ENCODE measurements at places on chromosomes 5 and 9. TPM values are rescaled to one million over a fixed set of nuclear protein-coding genes. Genes with fewer than 3 reads are reported as not detected.

PRELID2 gene
- total RNA-seq = not detected

GRCh38 chr9:130607640-130608420, 28.5 kb downstream of the FUBP3 start:
- DNase-seq = no peak

DNA sequence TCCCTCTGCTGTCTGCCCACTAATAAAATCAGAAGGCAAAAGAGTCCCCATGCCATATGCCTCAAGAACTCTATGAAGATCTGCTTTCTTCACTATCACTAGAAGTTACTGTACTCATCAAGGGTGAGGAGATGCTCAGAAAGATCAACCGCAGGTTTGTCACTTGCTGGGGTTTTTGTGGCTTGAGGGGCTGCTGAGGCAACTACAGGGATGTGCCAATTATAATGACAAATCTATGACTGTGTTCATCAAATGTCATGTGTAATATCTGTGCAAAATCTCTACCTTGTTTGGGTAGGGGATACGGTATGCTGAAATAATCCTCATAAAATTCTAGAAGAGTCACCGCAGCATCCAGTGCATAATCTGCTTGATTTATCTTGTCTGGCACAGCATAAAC, 13.0 kb downstream of the ERAP1 start:
- peak; percentile 54 for DNase-seq

DNA sequence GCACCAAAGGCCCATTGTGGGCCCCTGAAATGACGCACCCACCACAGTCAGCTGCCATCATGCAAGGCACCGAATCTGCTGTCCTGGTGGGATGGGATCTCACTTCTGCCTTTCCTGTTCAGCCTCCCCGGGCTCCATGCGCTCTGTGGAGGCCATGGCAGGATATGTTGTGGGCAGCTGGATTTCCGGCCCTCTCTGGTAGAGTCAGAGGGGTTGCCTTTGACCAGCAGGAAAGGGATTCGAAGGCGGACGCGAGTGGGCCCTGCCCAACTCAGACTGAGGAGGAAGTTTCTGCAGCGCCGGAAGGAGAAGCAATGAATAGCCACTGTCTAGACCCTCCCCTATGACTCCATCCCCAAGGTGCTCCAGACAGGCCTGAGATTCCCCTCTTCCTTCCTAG, 35.5 kb downstream of the GADD45G start:
- no peak for DNase-seq

DNA sequence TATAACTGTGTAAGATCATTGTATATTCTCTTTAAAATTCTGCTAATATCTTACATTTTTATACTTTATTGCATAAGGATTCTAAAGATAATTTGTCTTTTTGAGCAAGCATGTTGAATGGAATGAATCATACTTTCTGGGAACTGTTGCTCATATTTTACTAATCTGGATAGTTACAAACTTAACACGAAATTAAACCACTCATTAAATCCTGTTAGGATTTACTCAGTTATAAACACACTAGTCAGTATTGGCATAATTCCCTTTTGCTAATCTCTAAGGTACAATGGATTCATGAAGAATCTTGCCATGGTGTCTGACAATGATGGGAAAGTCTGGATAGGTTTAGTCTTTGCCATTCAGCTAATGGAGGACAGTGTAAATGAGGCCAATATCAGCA, 338.1 kb upstream of the SMC2 start:
- no peak for DNase-seq

All from naive thymus-derived CD8-positive, alpha-beta T cell (primary cell).